Erythroblast (primary cell): ENCODE measurements at places on chromosomes 4 and X.
A peak's percentile ranks its signal among the peaks of the same experiment; 100 is the strongest.

DNA sequence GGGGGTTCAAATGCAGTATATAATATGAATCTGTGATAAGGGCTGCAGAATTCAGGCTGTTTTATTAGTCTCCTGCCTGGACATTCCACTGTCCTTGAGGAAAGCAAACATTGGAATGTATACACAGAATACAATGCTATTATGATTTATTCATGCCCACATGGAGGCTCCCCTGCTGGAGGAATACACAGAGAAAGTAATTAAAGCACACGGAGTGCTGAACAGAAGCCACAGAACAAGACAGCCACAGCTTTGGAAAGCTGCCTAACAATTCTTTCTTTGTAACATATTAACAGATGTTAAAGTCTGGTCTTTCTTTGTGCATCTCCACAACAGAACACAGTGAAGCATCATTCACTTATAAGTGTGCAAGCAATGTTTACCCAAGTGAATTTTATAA is 155.8 kb downstream of the ARAP2 start:
- DNase-seq: no peak

GRCh38 chr4:112702892-112703291 is 65.9 kb downstream of the LARP7 start:
- no peak for DNase-seq

- DNase-seq: no peak
Observed at GRCh38 chr4:64883087-64883807, 474.0 kb upstream of the TECRL start.

- DNase-seq: no peak
Observed at GRCh38 chr4:110224142-110224541, 25.7 kb upstream of the ELOVL6 start.

GRCh38 chr4:1030559-1030958 is 19.1 kb downstream of the FGFRL1 start:
- DNase-seq: no peak

GRCh38 chr4:112938461-112939058 is 110.9 kb upstream of the ANK2 start:
- peak; percentile 1 for DNase-seq
